Omental fat pad (tissue), 4 donors: ENCODE measurements at places on chromosomes 6 and 20. TPM values are rescaled to one million over a fixed set of nuclear protein-coding genes. Genes with fewer than 3 reads are reported as not detected.

CNKSR3 gene
- total RNA-seq, result 3.9 TPM

DNA sequence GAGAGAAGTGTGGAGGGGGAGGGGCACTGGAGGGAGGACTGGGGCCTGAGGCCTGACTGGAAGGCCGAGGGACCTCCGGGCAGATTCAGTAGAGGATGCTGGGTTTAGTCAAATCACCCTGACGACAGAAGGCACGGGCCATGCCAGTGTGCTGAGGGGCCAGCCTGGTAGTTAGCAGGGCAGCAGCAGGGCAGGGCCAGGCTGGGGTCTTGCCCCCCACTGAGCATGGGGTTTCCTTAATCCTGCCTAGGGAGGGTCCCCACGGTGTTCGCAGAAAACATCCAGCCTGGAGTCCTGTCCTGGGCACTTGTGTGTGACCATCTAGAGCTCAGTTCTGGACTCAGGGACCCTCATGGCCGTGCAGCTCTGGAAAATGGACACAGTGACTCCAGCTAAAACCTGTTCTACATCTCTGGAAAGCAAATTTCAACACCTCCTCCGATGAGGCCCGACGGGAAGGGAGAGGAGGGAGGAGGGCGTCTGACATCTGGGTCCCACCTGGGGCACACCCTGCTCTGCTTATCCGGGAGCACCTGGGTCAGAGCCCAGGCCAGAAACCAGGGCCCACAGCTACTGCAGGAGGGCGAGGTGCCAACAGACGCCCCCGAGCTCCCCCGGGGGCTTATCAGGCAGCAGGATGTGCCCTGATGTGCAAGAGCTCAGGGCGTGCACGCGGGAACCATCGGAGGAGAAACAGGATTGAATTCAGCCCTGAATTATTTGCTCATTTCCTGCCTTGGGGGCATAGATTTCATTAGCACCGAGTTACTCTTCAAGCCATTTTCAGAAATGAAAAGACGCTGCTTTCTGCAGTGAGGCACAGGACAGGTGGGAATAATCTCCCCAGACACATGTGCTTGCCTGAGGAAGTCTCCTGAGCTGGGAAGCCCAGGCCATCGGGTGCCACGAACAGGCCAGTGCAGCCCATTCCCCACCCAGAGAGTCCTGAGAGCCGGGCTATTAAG, 78.0 kb upstream of the MPC1 start:
- DNase-seq, result no peak

DNA sequence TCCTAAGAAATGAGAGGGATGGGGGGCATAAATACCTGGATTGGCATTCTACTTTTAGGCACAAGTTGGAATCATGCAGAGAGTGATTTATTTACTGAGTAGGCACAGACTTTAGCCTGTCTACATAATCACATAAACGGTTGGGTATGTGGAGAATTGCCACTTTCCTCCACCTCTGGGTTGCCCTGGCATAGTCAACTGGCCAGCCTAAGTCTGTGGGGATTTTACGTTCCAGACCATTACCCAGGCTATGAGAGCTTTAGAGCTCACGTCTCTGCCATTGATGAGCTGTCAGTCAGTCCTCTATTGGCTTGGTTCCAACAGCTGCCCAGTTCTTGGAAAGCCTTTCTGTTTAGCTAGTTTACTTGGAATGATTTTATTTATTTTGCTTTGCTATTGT, 5.0 kb upstream of the BHLHE23 start:
- DNase-seq, result no peak

DNA sequence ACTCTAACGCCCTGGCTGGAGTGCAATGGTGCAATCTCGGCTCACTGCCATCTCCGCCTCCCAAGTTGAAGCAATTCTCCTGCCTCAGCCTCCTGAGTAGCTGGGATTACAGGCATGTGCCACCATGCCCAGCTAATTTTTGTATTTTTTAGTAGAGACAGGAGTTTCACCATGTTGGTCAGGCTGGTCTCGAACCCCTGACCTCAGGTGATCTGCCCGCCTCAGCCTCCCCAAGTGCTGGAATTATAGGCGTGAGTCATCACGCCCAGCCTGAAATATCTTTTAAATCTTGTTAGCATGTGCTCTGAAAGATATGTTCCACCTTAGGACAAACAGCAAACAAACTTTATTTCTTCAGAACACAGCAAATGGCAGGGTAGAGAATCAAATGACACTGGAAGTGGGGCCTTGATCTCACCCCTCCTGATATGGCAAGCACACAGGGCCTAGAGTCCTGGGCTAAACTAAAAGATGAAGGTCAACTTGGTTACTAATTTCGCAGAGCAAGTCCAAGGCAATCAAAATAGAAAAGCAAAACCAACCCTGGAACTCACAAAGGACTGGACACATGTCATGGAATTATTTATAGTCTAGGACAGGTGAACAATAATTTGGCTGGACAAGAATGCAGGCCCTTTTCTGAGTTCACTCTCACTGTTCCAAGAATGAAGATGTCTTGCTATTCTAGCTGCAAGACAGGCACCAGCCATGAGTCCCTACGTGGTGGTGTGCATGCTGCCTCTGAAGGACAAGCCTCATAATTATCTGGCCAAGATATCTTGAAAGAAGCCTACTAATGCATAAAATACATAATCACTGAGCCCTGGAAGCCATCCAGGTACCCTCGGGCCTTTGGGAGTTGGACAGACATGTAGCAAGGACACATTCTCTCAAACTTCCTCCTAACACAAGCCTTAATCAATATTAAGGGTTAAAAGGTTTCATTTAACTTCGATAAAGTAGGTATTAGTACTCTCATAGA, 35.6 kb downstream of the B4GALT5 start:
- no peak for DNase-seq

GRCh38 chr20:22582386-22582963, 1.9 kb downstream of the FOXA2 start:
- DNase-seq, result no peak

TMEM200A gene
- total RNA-seq, result 4.4 TPM

PSORS1C2 gene
- not detected for total RNA-seq

BPI gene
- total RNA-seq, result 0.74 TPM

DNA sequence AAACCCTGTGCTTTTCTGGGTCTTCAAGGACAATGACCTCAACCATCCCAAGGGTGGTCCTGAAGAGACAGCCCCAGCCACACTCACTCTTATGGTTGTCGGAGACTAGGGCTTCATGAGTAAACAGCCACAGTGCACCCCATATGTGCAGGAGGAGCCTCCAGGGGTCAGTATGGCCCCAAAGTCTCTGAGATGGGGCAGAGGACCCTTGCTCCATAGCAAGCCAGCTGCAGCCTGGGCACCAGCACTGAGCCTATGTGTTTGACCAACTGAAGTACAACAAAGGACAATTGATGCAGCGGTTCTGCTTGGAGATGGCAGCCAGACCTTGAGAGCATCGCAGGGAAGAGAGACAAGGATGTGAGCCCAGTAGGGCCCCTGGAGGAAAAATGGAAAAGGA, 112.2 kb downstream of the LRFN2 start:
- DNase-seq, result no peak

GRCh38 chr20:52331655-52332054, 140.1 kb upstream of the ZFP64 start:
- no peak for DNase-seq

DNA sequence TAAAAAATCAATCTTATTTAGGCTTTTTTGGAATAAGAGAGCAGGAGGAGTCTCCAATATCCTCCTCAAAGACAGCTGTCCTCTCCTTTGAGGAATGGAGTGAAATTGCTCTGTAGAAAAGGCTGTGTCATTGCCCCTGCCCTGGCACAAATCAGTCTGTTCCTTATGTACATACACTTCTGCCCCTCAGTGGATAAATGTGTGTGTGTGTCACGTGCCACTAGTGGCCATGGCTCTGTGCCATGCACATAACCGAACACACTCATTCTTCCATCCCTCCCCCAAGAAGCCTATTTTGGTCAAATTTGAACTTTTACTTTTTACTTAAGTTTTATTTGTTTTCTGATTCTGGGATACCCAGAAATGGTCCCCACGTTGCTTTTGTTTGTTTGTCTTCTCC, 49.2 kb downstream of the ANKS1A start:
- DNase-seq, result no peak

DNA sequence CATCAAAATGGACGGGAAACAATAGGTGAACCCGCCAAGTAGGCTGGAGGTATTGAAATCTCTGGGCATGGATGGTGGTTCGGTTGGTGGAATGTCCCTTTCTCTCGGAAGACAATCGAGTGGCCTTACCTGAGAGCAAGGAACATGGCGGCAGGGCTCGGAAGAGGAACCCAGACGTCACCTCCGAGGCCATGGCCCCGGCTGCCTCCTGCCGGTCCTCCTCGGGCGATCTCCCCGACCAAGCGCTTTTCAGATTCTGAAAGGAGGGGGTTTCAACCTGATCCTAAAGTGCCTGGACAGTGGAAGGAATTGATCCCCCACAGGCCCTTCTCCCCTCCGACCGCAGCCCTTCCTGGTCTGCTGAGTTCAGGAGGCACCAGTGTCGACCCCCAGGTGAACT, 47.2 kb downstream of the GNAS-AS1 start:
- no peak for DNase-seq

GRCh38 chr6:19834858-19835257, 2.3 kb upstream of the ID4 start:
- no peak for DNase-seq

BNIP5 gene
- not detected for total RNA-seq

GRCh38 chr6:134363323-134364039, 45.6 kb upstream of the SGK1 start:
- DNase-seq, result no peak

DNA sequence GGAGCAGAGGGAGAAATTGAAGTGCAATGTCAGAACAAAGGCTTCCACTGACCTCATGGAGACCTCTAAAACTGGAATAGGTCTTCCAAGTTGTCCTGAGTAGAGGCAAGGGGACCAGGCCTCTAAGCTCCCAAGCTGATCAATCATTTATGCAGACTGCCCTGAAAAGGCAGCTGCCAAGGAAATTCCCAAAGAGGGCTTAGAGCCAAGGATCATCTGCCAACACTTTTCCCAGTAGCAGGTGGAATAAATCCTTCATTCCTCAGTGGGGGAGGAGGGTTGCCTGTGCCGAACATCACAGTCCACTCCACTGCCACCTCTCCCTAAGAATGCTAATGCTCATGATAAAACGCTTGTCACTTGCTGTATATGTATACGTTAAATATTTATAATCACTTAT, 29.3 kb upstream of the RALY start:
- DNase-seq, result no peak

GRCh38 chr20:478010-478948, 15.9 kb upstream of the TBC1D20 start:
- DNase-seq, result no peak

DNA sequence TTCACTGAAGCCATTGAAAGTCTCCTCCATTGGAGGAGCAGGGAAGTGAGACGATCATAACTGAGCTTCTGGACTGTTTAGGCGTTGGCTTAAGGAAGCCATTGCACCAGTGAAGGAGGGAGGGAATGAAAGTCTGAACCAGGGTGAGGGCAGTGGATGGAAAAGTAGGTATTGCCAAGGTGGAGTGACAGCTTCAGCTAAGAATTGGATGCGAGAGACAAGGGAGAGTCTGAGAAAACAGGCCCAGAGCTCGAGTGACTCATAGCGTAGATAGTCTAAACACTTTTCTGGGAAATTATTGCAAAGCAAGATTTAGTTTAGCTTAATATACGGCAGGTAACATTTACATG, 4.5 kb downstream of the DSP start:
- no peak for DNase-seq

DNA sequence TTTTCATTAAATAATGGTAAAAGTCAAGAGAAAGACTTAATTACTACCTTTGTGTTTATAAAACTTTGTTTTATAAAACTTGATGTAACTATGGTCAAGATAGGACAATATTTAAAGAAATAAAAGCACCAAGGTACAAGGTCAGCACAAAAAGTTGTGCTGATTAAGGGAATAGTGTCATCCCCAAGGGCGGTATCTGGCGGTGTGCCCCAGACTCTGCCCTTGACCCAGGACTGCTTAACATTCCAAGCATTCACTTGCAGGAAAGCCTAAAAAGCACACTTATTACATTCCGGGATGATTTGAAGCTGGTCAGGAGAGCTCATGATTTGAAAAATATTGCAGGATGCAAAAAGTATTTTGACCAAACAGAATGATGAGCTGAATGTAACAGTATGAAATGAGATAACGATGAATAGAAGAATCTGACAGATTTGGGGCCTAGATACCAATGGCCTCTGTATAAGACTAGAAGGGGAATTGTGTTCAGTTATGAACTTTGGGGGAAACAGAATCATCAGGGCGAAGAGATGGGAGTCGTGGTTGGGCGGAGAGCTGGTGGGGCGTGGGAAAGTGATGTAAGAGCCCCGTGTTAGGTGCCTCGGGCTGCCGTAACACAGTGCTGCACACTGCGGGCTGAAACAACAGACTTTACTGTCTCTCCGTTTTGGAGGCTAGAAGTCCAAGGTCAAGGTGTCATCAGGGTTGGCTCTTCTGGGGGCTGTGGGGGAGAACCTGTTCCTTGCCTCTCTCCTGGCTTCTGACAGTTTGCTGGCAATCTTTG, 77.2 kb downstream of the CDC5L start:
- no peak for DNase-seq

CFAP61 gene
- not detected for total RNA-seq

- DNase-seq, result no peak
Observed at GRCh38 chr6:8947900-8948299, 512.6 kb upstream of the SLC35B3 start.

GRCh38 chr6:6783721-6784120, 195.2 kb downstream of the LY86 start:
- DNase-seq, result no peak

DNA sequence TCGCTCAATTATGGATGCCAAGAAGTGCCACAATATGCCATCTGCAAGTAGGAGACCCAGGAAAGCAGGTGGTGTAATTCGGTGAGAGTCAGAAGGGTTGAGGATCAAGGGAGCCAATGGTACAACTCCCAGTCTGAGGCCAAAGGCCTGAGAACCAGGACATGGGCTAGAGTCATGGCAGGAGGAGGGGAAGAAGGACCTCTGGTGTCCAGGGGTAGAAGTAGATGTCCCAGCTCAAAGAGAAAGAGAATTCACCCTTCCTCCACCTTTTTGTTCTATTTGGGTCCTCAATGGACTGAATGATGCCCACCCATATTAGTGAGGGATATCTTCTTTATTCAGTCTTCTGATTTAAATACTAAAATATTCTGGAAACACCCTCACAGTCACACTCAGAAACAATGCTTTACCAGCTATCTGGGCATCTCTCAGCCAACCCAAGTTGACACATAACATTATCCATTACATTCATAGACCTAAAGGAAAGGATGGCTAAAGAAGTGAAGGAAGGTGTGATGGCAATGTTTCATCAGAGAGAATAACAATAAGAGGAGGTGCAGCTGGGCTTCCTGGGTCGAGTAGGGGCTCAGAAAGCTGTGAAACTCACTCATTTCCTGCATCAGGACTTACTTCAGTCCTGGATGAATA, 21.2 kb upstream of the HLA-DQA1 start:
- DNase-seq, result no peak

DNA sequence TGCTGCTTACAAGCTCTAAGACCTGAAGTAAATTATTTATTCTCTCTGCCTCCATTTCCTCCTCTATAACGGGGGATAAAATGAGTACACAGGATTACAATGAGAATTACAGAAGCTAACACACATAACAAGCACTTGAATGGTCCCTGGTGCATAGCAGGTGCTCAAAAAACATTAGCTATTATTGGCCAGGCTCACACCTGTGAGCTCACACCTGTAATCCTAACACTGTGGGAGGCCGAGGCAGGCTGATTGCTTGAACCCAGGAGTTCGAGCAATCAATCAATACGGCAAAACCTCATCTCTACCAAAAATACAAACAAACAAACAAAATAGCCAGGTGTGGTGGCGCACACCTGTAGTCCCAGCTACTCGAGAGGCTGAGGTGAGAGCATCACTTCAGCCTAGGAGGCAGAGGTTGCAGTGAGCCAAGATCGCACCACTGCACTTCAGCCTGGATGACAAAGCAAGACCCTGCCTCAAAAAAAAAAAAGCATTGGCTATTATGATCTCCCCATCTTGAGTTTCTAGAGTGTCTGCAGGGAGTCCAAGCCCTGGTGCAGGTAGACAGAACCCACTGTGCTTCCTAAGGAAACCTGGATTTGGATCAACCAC, 68.1 kb downstream of the PREX1 start:
- no peak for DNase-seq
